PC-3 (cell line): ENCODE measurements at places on chromosomes 4 and X.

- DNase-seq, result no peak
Measured at GRCh38 chr4:3069661-3070199, 4.6 kb downstream of the HTT-AS start.

- DNase-seq, result no peak
Measured at GRCh38 chr4:161540265-161540664, 623.5 kb downstream of the FSTL5 start.

GRCh38 chrX:68945603-68946228 is 116.9 kb downstream of the EFNB1 start:
- peak; percentile 48 for DNase-seq

DNA sequence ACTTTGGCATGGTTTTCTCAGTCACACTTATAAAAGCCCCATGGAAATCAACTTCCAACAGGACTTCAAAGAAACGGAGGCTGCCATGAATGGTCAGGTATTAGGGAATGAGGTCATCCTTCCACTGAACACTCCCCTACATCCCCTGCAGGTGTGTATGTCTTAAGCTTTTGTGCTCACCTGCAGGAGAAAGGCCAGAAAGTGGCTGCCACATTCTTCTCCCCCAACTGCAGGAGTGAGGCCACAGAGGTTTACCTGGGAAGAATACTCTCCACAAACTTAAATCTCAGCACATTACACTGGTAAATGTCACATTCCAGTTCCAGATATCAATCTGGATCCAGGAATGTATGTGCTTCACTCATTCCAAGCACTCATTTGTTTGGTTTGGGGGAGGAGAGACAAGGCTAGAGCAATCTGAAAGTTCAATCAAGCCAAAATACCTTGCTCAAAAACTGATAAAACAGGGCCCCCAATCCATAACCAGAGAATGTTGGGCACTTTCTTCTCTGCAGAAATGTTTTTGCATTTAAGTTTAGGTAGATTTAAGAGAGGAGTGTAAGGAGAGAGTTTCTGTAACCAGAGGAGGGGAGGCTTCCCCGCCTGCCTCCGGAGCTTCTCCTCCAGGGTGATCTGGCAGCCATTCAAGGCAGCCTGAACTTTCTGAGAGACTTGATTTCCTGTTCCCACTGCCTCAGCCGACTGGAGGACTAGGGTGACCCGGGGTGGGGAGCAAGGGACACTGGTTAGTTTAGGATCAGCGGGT is 15.4 kb downstream of the FAM9C start:
- peak; percentile 85 for DNase-seq

DNA sequence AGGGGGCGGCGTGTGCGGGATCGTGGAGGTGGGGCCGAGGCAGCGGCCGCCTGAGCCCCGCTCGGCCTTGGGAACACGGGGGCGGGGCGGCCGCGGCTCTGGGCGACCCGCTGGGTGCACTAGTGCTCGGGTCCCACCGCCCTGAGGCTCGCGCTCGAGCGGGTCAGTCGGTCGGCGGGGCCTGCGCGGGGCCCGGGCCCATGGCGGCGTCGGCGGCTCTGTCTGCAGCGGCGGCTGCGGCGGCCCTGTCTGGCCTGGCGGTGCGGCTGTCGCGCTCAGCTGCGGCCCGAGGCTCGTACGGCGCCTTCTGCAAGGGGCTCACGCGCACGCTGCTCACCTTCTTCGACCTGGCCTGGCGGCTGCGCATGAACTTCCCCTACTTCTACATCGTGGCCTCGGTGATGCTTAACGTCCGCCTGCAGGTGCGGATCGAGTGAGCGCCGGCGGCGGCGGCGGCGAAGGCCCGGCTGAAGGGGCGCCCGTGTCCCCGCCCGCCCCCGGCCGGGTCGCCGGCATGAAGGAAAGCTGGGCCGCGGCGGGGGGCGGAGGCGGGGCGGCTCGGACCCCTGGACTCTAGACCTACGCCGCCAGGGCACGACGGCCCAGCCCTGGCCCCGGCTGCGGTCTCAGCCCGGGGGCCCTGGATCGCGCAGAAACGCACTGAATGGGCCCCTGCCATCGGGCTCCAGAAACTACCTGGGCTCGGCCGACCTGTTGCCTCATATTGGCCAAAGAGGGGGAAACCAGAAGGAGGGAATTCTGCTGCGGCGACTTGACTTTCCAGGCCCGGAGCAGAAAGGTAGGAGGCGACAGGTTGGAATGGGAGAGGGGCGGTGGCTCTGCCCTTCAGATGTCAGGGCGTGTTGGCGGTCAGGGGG is at the start of gene SMIM10L2A:
TSS of gene SMIM10L2A (plus strand) at position 13 of the 878 bp plus-strand sequence. CDS start at position 201, 188 bp downstream.
- DNase-seq, result no peak

- peak; percentile 91 for DNase-seq
Measured at GRCh38 chr4:143358923-143359643, 22.4 kb downstream of the GAB1 start.

DNA sequence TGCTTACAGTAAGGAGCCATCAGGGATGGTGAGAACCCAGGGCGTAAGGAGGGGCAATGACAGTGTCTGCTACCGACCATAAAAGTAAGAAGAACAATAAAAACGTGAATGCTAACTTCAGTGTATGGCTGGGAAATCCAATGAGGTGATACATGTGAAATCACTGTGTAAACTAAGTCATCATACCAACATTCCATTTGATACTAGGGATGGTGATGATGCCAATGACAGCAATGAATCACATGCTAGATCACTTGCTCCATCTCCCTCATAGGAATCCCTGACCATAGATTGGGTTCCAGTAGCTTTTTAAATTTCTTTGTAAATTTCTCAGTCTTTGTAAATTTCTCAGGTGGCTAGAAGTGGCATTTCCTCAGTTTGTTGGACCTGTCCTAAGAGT is 146.3 kb downstream of the SMIM20 start:
- DNase-seq, result peak; percentile 41

DNA sequence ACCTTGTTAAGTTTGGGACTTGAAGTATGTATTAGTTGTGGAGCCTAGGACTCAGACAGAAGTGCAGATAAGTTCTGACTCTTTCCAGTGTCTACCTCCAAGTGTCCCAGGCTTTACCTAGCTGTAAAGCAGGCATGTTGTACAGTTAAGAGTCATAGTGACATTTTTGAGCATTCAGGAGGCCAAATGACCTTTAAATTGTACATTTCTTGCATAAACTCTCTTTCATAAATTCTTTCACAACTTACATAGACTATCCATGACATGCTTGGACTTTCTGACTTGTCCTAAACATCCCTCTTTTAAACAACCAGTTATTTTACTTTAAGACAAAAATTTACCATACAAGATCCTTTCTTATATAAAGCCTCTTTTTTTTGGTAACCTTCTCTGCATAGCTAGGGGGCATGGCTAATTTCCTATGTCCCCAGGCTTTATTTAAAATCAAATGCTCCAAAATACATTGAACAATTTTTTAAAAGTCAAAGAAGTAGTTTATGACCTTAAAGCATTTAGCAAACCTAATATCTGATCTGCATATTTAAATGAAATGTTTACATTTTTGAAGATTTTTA is 40.1 kb upstream of the UGT8 start:
- peak; percentile 19 for DNase-seq

DNA sequence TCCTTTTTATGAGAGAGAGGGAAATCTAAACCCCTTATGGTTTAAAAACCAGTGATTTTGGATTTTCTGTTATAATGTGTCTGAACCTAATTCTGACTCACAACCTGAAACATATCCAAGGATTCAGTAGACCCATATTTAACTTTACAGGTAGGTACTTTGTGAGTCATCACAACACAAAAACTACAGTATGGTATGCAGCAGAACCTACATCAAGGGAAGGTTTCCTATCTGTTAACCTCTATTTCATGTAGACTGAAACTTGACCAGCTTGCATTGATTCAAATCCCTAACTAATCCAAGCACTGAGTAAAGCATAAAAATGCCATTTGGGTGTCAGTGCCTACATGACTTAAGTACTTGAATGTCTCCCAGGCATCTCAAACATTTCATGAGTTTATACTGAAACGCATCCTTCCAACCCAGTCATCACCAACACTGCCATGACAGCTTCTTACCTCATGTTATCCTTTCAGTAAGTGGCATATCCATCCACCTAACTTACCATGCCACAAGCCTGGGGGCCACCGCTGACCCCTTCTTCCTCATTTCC is 4.3 kb upstream of the ARHGAP10 start:
- DNase-seq, result peak; percentile 74

DNA sequence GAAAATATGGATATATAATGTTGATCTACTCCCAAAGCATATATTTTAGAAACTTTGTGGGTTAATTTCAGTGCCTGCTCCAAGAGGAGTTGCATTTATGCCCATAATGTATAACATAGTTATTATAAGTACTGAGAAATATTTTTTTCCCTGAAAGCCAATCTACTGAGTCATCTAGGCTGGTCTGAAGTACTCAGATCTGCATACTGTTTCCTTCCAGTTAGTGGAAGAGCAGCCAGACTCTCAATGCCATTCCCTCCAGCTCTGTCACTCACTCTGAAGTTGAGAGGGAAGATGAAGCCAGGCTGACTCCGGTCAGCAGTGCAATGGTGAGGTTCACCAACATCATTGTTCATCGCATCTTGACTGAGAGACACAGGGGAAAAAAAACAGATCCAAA is 505.1 kb downstream of the PPARGC1A start:
- peak; percentile 31 for DNase-seq

- DNase-seq, result no peak
Measured at GRCh38 chr4:10344824-10345223, 112.4 kb downstream of the ZNF518B start.

GRCh38 chrX:142831961-142832530 is 193.7 kb upstream of the SPANXN4 start:
- DNase-seq, result no peak

GRCh38 chr4:161714022-161714751 is 449.6 kb downstream of the FSTL5 start:
- DNase-seq, result peak; percentile 77

DNA sequence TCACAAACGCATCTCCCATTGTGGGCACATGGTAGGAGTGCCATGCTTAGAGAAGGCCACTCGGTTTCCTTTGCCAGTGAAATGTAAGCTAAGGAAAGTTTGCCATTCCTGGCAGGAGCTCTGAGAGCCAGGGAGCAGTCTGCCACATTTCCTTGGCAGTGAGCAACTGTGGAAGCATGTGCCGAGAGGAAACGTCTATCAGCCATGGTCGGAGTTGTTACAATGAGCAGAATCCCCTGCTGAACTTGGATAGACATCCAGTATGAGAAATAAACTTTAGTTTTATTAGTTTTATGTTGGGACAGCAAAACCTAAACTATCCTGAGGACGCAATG is 51.1 kb downstream of the ENOPH1 start:
- DNase-seq, result no peak

- DNase-seq, result no peak
Measured at GRCh38 chr4:114866901-114867670, 246.3 kb downstream of the NDST4 start.

DNA sequence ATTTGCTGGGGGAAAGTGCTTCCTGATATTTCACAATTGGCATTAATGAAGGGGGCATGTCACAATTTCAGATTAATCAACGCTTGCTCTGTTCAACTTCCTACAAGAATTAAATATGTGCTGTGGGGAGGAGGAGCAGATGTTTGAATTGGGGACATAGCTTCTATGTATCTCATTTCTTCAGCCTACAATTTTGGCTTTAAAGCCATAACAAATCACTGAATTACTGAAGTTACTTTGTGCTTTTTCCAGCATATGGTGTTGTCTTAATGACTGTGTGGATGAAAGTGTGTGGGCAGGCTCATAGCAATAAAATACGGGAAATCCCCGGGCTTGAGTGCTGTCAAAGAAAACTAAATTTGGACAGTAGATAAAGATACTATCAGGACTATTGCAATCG is 813 bp downstream of the TLR7 start:
- no peak for DNase-seq

DNA sequence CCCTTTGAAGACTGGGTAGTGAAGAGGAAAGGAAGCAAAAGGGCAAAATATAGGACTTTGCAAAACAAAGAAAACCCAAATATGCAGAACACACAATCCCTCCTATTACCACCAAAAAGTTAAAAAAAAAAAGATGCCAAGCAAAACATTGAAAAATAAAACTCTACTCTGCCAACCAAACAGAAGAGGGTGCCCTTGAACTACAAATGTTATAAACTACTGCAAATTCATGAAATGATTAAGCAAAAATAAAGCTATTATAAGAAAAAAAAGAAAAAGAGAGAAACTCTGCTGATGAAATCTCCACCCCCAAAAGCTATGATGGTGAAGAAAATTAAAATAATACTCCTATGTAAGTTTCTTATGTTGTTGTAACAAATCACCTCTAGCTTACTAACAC is 168.5 kb upstream of the STK26 start:
- DNase-seq, result peak; percentile 34

GRCh38 chrX:40299641-40300046 is 201.9 kb upstream of the BCOR start:
- no peak for DNase-seq

DNA sequence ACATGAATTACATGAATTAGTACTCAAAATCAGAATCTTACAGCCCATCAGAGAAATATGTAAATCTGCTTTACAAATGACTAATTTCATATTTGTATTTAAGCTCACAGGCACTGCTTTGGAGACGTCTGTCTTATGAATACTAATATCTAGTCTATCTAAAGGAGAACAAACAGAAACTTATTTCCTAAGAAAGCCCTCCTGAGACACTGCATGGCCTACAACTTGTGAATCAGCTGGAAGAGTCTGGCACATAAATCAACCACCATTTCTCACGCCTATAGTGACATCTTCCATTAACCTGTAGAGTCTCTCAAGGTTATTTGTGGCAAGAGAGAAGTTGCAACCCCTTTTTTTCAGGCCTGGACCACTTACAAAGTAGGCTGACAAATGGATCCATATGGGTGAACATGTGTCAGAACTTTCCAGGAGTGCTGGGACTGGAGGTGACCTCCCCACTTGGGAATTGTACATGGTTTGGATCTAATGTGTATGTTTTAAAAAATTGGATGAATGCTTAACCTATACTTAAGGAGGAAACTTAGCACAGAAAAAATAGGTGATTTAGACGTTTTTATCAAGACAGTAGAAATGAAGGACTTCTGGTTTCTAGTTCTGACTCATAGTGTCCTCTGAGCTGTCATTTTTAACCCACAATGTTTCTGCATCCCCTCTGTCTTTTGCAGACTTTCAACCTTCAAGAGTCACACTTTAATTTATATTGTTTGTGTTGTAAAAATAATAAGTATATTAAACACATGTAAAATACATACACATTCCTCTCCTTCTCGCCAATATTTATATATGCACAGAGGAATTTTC is 83.2 kb upstream of the ARHGAP24 start:
- no peak for DNase-seq

DNA sequence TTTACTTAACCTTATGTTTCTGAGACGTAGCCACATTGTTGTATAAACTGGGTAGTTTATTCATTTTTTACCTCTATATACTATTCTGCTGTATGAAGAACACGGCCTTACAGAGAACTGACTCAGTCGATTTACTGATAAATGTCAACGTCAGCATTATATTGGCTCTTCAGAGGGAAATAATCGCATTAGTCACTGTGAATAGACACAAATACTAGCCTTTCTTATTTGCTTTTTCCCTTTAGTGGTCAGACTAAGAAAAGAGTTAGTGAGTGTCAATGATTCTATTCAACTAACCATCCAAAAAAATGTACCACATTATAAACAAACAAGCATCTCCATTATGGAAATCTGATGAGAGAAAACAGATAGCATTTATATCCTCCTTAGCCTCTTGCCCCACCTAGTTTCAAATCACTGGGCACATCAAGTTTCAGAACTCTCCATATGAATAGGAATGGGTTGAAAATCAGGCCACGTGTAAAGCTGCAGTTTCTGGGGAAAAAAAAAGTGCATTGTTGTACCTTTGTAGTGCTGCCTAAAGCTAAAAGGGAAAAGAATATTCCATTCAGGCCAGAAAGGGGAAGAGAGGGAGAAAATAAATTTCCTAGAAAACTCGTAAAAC is 146.7 kb upstream of the VCX3A start:
- no peak for DNase-seq
